ENCODE measurements at places on chromosomes 3 and 15.

DNA sequence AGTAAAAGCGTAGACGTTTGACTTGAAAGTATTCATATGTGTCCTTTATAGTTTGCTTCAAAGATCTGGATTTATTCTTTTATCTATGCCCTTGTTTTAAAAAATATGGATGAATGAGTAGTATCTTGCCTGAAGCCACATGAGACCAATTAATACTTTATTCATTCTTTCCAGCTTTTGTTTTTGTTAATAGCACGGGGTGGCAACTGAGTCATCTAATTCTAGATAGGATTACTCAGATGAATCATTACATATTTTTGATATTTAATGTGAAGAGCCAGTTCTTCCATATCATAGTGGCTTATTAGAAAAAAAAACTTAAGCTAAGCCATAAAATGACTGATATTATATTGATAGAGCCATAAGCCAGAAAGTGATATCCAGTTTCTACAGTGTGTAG, 121.9 kb downstream of the BBX start:
- DNase-seq, result peak; percentile 19

GRCh38 chr3:190586631-190587011, 72.7 kb downstream of the IL1RAP start:
- DNase-seq, result peak; percentile 52

DNA sequence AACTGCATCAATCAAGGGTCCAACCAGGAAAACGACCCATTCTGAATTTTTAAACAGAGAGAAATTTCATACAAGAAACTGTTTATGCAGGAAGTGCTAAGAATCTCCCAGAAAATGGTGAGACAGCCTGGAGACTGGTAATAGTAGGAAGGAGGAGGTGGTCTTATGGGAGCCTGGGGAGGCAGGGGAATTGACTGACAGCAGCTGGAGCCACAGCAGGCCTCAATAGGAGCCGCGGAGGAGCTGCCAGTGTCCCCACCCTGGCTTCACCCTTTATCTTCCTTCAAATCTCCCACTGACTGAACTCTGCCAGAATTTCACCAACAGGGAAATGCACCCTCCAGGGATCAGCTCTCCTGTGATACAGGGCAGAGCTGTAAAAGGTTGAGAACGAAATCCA, 7.5 kb upstream of the C3orf80 start:
- DNase-seq, result no peak

GRCh38 chr3:114646526-114646925, 352.7 kb downstream of the TIGIT start:
- DNase-seq, result no peak

DNA sequence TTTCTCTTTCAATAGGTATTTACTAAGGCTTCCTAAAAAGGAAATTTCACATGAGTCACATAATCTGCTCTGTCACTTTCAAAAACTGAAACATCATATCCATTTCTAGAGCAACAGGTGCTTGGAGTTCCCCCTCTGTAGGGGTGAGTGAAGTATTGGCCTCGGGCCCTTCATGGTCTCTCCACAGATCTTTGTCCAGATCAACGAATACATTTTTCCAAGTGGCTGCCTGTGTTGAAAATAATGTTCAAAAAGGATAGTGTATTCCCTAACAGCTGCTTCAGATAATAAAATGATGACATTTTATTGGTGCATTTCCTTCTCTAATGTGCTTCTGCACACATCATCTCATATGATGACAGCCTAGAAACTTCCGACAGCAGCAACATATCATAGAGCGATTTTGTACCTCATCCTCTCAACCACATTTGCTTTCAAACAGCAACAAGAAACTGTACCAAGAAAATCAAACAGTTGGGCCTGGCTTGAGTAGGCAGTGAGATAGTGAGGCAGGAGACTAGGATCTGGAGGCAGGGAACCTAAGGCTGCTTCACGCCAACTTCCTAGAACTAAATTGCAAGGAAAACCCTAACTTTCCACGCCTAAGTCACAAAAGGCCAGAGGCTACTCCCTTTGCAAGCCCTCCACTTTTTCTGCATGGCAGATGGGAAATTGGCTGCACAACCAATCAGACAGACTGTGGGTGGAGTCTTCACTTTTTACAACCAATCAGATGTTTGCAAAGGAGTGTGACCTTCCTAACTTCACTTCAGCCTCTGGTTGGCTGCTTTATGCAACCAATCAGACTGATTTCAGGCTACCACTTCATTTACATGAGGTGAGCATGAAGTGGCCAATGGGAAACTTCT, 340.2 kb downstream of the LRRC3B start:
- DNase-seq, result no peak

DNA sequence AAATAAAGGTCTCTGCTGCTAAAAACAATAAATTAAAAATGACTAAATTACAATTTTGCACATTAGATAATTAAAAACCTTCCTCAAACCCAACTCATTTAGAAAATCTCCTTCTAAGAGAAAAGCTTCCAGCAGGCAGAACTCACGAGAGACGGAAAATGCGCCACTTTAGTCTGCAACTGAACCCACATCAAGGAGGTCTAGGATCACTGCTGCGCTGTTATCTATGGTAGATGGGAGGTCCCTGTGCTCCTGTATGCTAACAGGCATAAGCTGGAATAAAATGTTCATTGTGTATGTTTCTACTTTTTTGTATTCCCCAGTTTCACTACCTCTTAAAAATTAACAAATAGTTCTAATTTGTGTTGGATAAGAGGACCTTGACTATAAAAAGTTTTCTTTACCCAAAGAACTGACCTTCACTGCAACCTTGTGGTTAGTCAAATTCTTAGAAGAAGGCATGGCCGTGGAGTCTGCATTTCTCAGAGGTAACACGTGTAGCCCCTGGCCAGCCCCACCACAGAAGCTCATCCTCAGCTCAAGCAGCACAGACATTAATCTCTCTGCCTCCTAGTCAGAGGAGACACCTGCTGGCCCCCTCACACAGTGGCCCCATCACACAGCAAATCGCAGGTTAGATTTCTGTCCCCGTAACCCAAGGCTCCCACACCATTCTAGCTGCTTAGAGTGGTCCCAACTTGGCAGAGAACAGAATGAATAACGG, 22.3 kb downstream of the STIMATE start:
- no peak for DNase-seq

GRCh38 chr3:169116056-169116693, 547.3 kb downstream of the MECOM start:
- DNase-seq, result no peak

DNA sequence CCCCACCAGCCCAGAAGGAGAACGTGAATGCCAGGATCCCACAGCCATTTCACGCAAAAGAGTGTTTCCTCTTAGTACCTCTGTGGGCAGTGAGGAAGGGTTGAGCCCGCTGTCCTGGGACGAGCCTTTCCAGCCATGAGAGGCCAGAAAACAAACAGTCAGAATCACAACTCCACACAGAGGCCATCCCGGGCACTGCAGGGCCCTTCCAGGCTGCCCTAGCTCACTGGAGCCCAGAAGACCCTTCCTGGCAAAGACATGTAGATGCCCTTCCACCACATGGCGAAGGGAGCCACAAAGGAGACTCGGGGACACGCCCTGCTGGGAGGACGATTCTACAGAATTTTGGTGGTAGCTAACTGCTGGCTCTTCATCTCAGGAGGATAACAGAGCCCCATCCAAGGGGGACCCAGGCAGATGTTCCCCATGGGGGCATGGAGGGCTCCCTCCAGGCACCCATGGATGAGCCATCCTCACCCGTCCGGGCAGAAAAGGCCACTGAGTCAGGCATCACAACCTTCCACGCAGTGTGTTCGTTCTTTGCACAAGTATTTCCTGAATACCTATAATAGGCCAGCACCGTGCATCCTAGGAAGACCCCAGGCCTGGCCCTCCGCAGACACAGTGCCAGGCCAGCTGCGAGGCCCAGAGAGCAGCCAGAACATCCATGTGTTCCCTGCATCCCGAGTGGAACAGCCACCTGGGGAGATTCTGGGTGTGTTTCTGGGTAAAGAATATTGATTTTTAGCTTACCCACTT, 47.2 kb downstream of the SLC12A8 start:
- DNase-seq, result peak; percentile 68

- DNase-seq, result no peak
Observed at GRCh38 chr3:197050511-197050910, 20.9 kb upstream of the MELTF start.

DNA sequence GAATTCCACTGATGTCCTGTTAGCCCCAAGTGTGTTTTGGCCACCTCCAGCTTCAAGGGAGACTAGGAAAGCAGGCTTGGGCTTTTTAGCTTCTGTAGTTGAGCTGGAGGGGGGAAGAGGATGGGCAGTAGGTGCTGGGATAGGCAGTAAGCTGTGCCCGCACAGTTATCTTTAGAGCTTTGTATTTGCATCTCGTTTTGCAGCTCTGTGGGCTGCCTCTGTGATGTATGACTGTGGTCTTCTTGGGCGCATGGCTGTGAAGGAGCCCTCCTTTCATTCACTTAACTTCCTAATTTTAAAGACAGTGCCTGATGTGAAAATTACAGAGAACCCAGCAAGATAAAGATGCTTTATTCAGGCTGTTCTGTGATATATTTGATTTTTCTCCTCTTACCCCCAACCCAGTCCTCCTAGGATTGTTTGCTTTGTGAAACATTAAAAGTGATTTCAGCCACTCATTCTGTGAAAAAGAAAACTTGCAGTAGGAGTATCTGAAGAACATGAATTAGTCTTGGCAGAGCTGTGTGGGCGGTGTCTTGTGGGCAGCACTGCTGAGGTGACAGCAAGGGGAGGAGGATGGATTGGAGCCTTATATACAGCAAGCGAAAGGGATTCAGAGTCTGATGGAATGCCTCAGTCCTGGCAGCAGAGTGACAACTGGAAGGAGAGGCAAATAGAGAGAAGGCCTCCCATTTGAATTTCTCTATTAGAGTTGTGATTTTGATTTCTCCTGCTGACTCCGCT, 74.3 kb downstream of the LARS2 start:
- peak; percentile 52 for DNase-seq

DNA sequence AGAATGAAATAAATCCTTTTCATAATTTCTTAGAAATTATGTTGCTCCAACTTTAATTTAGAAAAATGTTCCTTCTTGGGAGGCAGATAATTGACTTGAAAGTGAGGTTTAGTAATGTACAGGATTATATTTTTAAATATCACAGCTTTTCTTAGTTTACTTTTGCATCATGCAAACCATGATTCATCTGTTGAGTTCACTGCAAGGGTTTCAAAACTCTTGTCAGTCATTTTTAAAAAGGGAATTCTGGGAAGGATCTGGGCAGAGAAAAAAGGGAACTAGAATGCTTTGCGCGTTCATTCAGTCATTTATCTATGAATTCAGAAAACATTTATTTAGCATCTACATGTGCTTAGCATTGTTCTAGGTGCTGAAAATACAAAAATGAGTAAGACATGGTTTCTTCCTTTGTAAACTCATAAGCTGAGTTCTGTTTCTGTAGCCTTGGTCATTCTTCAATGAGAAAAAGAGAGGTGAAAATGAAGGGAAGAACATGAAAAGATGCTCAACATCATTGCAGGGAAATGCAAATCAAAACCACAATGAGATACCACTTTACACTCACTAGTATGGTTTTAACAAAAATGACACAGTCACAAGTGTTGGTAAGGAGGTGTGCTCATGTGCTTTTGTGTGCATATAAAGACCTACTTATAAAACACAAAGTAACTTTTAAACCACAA, 209.1 kb downstream of the NR1D2 start:
- peak; percentile 33 for DNase-seq

DNA sequence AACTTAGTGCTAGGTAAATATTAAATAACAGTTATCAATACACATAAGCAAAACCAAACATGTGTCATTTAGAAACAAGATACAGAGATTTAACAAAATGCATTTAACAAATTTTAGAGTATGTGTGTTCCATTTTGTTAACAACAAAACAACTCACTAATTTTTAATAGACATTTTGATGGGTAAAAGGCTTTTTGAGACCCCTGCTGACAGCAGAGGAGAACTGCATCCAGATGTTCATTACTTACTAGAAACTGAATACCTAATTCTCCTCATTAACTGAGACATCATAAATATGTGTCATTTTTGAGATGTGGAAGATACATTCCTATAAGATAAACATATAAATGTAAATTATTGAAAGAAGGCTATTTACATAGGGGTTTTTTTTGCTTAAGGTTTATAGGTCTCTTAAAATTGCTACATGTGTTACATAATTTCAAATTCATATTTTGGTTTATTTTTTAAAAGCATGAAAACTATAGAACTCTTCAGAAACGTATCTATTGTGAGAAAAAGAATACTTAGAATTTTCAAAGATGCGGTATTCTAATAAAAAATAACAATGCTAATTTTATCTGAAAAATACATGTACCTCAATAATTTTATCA, 1009.8 kb downstream of the TUSC7 start:
- peak; percentile 71 for DNase-seq

GRCh38 chr3:134448664-134449063, 37.1 kb downstream of the ANAPC13 start:
- no peak for DNase-seq

GRCh38 chr3:54171509-54171908, 49.2 kb downstream of the CACNA2D3 start:
- no peak for DNase-seq

- no peak for DNase-seq
Observed at GRCh38 chr3:192841428-192841827, 76.2 kb downstream of the MB21D2 start.

- no peak for DNase-seq
Observed at GRCh38 chr3:125477701-125478100, 42.3 kb downstream of the SNX4 start.

DNA sequence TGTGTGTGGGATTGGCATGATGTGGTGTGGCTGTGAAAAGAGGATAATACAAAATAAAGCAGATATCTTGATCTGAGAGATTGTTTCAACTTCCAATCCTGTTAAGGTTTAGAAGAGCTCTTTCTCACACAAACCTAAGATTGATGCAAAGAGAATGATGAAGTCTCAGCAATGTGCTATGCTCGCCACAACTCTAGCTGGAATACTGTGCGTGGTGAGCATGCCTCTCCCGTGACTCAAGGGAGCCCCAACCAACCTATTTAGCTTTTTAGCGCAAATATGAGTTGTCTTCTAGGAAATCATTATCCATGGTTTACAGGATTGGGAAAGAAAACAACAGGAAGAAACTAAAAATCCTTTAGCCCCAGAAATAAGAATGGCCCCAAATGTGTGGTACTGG, 28.5 kb downstream of the BTLA start:
- DNase-seq, result peak; percentile 9

- peak; percentile 70 for DNase-seq
Observed at GRCh38 chr3:46442576-46443530, 21.9 kb downstream of the LTF start.

GRCh38 chr3:153840487-153840886, 280.7 kb upstream of the ARHGEF26 start:
- DNase-seq, result no peak

DNA sequence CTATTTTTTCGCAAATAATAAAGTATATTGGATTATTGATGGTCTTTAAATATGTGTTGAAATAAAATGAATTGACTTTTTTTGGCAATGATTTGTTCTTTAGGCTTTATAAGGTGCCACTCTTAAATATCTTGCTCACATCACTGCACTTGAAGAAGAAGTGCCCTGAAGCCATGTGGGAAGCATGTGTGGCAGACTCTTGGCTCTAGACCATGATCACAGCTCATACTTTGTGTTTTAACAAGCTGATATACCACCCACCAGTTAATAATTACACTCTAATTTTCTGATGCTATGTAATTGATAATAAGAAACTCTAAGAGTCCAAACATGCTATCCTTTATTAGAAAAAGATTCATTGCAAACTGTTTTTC, 52.1 kb upstream of the TGFBR2 start:
- DNase-seq, result no peak
